ENCODE measurements at places on chromosomes 13 and 19.

DNA sequence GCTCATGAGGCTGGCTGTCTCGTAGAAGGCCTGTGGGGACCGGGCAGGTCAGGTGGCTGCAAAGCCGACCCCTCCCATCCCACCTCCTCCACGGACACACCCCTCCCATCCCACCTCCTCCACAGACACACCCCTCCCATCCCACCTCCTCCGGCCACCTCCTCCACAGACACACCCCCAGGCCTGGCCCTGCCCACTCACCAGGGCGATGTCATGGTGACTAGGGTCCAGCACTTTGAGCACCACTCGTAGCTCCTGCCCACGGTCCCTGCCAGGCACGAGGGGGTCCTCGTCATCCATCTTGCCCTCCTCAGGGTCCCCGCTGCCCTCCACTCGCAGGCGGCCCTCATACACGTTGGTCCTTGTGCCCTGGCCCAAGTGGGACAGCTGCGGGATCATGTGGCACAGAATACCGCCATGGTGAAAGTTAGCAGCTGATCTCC, 18.8 kb downstream of the TYK2 start:
- no peak for DNase-seq

DNA sequence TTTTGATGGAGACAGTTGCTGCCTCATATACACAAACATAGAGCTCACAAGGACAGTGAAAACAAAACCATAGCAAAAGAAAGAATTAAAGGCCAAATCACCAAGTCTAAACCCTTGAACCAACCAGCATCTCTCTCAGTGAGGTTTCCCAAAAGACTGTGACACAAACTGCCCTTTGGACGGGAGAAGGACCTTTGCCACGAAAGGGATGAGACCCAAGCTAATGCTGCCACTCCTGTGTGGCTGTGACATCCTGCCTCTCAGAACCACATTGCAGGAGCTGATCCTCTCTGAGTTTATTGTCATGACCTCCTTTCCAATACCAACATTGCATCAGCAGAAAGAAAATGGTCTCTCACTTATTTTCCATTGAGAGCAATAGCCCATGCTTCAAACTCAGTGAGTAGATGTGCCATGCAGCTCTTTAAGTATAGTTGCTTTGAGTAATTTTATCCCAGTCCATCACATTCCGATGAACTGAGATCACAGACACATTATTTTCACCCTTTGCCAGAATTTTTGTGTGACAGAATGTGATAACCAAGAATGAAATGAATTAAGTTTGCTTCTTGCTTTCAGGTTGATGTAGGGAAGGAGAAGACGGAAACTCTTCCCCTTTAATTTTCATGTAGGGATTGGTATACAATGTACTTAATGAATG, 133.5 kb upstream of the IRS2 start:
- no peak for DNase-seq

- no peak for DNase-seq
These were observed 8.0 kb upstream of the TFDP1 start for GRCh38 chr13:113576597-113576996.

GRCh38 chr13:35979361-35979951, 151.7 kb downstream of the DCLK1 start:
- DNase-seq, result no peak

- DNase-seq, result no peak
These were observed 235.5 kb downstream of the GPC6 start for GRCh38 chr13:93462151-93462550.

DNA sequence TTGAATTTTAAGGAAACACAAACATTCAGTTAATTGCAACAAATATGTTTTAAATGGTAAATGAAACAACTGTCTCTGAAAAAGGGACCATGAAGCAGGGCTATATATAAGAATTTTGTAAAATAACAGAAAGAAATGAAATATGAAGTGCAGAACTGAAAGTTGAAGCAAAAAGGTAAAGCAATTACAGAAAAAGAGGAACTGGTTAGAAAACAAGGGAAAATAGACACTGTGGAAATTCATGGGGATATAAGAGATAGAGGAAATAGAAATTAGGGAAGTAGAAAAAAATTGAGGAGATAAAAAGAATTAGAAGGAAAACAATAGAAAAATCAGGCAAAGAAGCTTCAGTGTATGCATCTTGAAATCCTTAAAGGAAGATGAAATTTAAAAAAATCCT, 40.0 kb upstream of the TDRD3 start:
- no peak for DNase-seq

GRCh38 chr19:31070146-31071065, 278.8 kb downstream of the TSHZ3 start:
- DNase-seq, result no peak

DNA sequence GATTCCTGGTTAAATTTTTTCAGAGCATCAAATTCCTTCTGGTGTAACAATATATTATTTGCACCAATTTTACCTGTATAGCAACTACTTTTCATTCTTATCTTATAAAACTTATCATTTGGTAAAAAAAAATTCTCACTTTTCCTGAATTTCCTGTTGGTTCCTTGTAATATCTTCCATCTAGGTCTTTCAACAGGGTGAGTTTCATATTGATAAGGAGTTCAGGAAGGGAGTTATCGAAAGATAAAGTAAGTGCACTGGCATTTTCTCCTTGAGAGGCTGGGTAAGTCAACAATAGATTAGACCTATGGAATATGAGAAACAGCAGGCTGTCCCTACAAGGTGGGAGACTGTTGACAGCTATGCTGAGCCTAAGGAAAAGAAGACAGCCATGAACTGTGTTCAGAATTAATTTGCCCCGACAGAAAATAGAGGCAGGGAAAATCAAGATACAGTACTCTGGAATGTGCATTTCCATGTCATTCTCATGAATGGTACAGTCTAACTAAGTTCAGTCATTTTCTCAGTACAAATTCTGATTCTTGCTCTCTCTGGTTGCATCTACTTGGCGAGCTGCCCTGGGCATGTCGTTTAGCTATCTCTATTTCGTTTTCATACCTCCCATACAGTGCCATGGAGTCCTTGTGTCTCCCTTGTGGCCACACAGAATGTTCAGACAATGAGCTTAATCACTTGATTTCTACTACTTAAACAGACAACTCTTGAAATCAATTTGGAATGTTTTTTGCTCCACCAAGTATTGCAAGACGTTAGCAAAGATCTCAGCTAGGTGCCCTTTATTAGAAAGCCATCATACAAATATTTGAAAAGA, 9.9 kb downstream of the IGFL1 start:
- no peak for DNase-seq

DNA sequence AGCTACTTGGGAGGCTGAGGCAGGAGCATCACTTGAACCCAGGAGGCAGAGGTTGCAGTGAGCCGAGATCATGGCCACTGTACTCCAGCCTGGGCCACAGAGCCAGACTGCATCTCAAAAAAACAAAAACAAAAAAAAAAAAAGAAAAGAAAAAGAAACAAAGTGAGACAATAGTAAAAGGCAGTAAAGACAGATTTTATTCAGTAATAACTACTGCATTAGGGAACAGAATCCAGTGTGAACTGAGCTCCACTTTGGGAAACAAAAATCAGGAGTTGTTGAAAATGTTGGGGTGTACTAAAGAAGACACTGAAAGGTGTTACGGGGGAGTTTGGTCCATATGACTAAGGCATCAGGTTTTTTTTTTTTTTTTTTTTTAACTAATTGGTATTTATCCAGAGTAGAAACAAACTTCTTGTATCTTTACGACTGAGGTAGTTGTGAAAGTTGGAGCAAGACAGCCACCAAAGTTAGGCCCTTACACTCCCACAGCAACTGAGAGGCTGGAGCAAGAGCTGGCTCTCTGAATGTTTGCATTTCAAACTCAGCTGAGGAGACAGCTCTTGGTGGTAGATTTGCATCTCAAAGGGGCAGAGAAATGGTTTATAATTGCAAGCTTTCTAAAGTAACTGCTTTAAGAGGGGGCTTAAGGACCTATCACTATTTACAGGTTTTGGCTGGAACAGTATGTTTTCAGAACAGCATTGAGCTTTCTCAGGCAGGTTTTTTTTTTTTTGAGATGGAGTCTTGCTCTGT, 24.2 kb downstream of the ZNF607 start:
- no peak for DNase-seq

GRCh38 chr13:48144413-48145035, 49.6 kb upstream of the MED4 start:
- no peak for DNase-seq

DNA sequence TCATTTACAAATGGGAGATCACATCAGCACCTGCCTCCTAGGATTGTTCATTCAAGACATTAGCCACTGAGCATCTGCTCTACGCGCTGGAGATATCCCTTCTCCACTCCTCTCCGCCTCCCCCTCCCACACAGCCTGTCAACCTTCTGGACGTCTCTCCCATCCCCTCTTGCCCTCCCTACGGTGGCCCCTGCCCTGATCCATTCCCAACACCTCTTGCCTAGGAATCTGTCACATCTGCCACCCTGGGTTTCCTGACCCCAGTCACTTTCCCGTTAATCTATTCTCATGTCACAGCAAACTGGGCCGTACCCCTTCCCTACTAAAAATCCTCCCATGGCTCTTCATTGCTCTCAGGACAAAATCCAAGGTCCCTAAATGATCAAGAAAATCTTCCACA, 10.3 kb downstream of the DYRK1B start:
- DNase-seq, result no peak

DNA sequence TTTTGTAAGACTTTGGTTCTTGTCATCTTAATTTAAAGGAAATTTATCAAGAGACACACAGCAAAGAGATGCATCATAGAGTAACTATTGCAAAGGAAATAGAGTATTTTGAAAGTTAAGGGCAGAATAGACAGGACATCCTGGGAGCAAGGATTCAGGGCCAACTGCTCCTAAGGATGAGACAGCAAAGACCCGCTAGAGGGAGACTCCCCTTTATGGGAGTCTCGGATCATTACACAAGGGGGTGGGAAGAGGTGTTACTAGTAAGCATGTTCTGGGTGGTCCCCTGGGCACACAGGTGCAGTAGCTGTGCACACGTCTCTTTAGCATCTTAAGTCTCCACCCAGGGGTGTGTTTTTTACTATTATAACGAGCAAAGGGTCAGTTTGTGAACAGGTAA, 9.6 kb downstream of the ZSCAN5C start:
- DNase-seq, result no peak

DNA sequence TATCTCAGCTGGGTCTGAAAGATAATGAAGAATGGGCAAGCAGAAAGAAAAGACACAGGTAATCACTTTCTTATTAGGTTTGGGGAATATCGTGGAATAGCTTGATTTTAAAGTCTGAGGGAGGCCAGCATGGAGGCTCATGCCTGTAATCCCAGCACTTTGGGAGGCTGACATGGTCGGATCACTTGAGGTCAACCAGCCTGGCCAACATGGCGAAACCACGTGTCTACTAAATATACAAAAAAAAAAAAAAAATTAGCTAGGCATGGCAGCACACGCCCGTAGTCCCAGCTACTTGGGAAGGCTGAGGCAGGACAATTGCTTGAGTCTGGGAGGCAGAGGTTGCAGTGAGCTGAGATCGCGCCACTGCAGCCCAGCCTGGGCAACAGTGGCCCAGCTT, 1.5 kb upstream of the PAFAH1B3 start:
- DNase-seq, result no peak

DNA sequence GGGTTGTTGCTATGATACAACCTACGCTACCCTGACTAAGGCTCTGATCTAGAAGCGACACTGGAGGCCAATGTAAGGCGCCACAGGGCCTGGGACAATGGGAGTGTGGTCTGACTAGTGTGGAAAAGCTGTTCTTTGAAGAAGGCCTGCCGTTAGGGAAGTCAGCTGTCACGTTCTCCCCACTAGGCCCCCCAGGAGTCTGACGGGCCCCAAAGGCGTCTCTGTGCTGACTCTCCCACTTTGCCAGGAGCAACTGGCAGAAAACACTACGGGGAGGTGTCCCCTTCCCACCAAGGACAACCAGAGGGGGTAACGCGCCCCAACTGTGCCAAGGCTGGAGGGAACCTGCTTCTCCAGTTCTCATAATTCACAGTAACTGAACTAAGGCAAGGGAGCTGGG, 25.3 kb upstream of the EIF3G start:
- no peak for DNase-seq

GRCh38 chr19:15074371-15074770, 7.6 kb upstream of the OR1I1 start:
- DNase-seq, result no peak

- no peak for DNase-seq
These were observed 10.8 kb downstream of the CREB3L3 start for GRCh38 chr19:4164262-4164661.

DNA sequence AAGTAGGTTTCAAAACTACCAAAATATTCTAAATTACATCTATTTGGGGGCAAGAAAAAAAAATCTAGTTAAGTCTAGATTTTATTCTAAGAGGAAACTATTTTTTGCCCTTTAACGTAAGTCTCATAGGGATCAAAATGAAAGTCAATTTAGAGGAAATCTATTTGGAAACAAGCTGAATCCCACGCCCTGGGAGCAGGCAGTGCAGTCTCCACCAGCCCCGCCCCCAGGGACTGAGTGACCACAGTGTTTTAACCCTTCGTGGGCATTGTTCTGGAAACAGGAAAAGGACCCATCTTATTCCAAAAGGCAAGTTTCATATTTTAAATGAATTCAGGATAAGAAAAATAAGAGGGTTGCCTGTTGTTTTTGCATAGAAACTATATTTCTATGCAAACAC, 209.7 kb downstream of the SPRY2 start:
- no peak for DNase-seq

DNA sequence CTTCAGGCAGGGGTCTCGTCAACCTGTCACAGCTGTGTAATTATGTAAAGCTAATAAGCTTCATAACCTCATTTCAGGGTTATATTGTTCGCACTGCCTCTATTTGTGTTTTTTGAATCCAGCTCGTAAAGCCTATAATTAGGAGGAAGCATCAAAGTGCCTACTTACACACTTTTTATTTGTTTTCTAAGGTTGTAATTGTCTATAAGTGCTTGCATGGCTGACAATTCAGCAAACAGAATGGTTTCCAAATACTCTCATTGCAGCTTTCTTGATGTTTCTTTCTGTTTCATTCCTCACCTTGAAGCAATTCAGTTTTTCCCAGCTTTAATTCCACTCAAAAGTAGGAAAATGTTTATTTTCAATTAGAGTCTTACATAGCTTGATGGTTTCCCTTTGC, 336.3 kb downstream of the HS6ST3 start:
- no peak for DNase-seq

GRCh38 chr19:55198651-55199050, 10.7 kb downstream of the PTPRH start:
- no peak for DNase-seq

DNA sequence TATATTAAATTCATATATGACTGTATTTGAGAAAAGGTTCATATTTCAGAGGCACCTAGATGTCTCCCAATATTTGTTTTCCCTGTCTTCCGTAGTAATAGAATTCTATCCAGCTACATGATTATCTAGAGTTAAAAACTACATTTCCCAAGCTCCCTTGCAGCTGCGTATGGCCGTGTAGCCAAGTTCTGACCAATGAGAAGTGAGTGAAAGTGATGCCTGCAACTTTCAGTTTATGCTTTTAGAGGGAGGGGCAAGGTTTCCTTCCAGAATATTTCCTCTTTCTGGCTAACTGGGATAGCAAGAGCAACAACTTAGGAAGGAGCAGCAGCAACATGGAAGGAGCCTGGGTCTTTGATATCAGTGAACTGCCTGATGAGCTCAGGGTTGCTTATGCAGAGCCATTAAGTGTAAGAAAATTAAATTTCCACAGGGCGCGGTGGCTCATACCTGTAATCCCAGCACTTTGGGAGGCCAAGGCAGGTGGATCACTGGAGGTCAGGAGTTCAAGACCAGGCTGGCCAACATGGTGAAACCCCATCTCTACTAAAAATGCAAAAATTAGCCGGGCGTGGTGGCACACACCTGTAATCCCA, 23.2 kb upstream of the CYP2A13 start:
- peak; percentile 7 for DNase-seq

- DNase-seq, result no peak
These were observed 142.8 kb upstream of the SOX1 start for GRCh38 chr13:111923991-111924677.

GRCh38 chr19:33382982-33383381, 9.5 kb downstream of the CEBPG start:
- DNase-seq, result no peak

Data from Jurkat, Clone E6-1 (cell line).